ENCODE measurements at places on chromosomes 6 and 20.

DNA sequence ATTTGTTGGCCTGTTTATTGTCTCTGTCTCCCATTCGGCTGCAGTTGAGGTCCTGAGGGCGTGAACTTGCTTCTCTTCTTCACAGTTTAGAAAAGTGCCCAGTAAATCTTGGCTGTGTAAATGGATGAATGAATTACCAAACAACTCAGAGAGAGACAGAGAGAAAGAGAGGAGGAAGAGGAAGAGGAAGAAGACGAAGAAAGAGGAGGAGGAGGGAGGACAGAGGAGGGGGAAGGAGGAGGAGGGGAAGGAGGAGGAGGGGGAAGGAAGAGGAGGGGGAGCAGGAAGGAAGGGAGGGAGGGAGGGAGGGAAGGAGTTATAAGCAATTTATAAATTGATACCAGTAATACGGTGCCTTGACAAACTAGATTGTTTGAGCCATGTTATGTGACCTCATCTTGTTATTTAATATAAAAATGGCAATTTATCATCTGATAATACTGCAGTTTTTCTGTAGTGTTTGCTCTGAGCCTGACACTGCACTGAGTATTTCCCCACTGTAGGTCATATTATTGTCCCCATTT, 18.7 kb downstream of the HCK start:
- DNase-seq: no peak

- DNase-seq: no peak
Measured at GRCh38 chr6:23663652-23664051, 462.4 kb upstream of the NRSN1 start.

DNA sequence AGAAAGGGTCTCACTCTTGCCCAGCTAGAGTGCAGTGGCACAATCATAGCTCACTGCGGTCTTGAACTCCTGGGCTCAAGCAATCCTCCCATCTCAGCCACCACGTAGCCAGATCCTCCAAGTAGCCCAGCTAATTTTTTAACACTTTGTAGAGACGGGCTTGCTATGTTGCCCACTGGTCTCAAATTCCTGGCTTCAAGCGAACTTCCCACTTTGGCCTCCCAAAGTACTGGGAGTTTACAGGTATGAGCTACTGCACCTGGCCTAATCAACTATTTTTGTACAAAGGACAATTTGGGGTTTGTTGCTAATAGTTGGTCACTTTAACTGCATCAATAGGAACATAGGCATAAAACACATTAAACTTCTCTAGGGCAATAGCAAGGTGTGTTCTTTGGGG, 29.9 kb upstream of the SYNCRIP start:
- no peak for DNase-seq

DNA sequence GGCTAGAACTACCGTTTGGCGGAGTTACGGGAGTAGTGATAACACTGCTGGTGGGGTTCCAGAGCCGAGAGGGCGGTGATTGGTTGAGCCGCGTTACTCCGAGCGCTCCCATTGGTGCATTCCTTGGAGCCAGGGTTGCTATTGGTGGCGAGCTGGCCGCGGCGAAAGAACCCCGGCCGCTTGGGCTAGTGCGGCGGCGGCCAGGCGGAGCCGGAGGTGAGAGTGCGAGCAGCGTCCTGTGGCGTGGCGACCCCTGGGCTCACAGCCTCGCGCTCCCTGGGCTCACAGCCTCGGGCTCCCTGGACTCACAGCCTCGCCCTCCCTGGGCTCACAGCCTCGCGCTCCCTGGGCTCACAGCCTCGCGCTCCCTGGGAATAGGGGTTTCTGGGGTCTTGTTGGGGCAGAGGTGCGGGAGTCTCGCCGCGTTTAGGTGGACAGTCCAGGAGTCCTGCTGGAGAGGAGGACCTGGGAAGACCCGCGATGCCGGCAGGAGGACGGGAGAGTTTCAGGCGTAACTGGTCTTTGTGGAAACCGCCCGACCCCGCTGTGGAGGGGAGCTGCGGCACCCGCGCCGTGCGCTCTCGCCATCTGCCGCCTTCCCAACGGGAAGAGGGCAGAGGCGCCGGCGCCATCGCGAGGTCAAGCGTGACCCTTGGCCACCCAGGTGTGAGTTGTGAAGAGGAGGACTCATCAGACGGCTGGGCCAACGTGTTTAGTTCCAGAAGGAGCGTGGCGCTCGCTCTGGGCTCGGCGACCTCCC, 12.2 kb downstream of the PRDM13 start:
- DNase-seq: no peak

GRCh38 chr6:140809694-140810101, 1323.0 kb upstream of the GJE1 start:
- DNase-seq: peak; percentile 29

- DNase-seq: no peak
Measured at GRCh38 chr6:121579478-121579877, 144.0 kb downstream of the GJA1 start.

- no peak for DNase-seq
Measured at GRCh38 chr6:55694759-55695158, 115.8 kb upstream of the HMGCLL1 start.

DNA sequence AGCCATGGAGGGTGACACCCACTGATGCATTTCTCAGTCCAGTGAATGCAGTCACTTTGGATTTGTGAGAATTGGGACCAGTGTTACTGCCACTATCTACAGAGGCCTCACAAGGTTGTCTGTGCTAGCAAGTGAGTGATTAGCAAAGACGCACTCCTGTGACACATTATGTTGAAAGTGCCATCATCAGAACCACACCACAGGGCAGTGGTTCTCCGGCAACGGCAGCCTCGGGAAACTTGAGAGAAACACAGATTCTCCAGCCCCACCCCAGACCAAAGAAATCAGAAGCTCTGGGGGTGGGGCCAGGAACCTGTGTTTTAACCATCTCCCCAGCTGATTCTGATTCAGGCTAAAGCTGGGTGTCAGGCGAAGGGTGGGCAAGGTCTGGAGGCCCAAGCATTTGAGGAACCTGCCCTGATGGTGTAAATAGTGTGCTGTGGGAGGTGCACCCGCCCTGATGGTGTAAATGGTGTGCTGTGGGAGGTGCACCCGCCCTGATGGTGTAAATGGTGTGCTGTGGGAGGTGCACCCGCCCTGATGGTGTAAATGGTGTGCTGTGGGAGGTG, 39.9 kb downstream of the TMEM242 start:
- no peak for DNase-seq

- DNase-seq: peak; percentile 28
Measured at GRCh38 chr6:10655508-10656055, 38.8 kb downstream of the C6orf52 start.

DNA sequence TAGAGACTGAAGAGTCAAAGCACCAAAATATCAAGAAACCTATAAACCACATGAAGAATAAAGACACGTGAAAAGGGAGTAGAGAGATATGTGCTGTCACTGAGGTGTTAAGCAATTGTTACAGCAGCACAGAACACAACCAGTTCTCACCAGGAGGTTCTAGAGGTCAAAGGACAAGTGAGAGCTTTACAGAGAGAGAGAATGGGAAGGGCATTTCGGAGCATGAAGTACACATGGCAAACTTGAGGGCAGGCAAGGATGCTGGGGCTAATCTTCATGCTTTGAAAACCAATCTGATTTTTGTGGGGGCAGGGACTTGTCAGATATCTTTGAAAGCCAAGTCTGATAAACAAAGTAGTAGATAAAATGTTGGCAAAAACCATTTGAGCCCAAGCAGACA, 142.3 kb upstream of the NRSN1 start:
- no peak for DNase-seq

- DNase-seq: no peak
Measured at GRCh38 chr6:26243132-26243531, 121.9 kb upstream of the BTN3A2 start.

Measured in Jurkat, Clone E6-1 (cell line).